Right lung (tissue), 10 donors: ENCODE measurements at places on chromosomes 1 and 21. TPM values are rescaled to one million over a fixed set of nuclear protein-coding genes. Genes with fewer than 3 reads are reported as not detected.

SPRR1B gene
- not detected for polyA plus RNA-seq

MYOG gene
- not detected for polyA plus RNA-seq

ZNF593OS gene
- 1.0 TPM for polyA plus RNA-seq

FRRS1 gene
- 10.7 TPM for polyA plus RNA-seq

SH2D5 gene
- 0.10 TPM for polyA plus RNA-seq

- no peak for DNase-seq
Observed at GRCh38 chr21:36330904-36331303, 10.9 kb downstream of the MORC3 start.

- DNase-seq = no peak
Observed at GRCh38 chr1:232983817-232984567, 33.6 kb downstream of the NTPCR start.

DNA sequence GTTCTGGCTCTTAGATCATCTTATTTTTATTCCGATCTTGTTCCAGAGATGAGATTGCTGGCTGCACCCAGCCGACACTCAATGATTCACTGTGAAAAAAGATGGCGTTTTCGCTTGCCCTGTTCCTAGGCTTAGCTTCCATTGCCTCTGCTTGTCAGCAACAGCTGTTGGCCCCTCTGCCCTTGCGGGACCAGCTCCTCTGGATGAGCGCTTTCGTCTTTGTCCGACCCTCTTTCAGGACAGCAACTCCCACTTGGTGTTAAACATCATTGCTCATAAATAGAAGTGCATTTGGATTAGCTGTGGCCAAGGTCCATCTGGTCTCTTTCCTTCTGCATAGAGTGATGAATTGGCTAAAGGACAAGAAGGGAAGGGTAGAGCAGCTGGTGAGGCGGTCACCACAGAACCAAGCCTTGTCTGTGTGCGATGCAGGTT is 43.5 kb upstream of the SCCPDH start:
- DNase-seq = no peak

GRCh38 chr1:175183586-175183985 is 9.0 kb downstream of the KIAA0040 start:
- DNase-seq = no peak

JAM2 gene
- polyA plus RNA-seq = 33.5 TPM

GRCh38 chr1:232018231-232019025 is 391.8 kb downstream of the DISC1 start:
- no peak for DNase-seq

GRCh38 chr1:15963968-15964648 is 11.8 kb downstream of the ZBTB17 start:
- no peak for DNase-seq

DNA sequence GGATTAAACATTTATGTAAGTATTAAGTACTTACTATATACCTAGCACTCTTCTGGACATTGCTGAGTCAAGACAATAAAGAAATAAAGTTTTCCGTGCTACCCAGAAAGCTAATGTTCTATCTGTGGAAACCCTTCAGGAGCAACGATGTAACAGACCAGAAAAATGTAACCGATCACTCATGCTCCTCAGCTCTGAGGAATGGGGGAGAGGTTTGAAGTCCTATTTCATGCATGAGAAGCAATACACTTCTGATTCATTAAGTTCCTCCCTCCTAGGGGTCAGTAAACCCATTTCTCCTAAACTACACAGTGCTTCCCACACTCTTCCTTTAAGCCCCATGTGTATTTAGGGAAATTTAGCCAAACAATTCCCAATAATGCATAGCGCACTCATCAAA is 25.6 kb upstream of the KAZN start:
- DNase-seq = no peak

- peak; percentile 62 for DNase-seq
Observed at GRCh38 chr1:199684686-199685273, 342.7 kb upstream of the NR5A2 start.

- no peak for DNase-seq
Observed at GRCh38 chr1:44103270-44104131, 15.1 kb upstream of the KLF17 start.

SPRR3 gene
- polyA plus RNA-seq = not detected

DNA sequence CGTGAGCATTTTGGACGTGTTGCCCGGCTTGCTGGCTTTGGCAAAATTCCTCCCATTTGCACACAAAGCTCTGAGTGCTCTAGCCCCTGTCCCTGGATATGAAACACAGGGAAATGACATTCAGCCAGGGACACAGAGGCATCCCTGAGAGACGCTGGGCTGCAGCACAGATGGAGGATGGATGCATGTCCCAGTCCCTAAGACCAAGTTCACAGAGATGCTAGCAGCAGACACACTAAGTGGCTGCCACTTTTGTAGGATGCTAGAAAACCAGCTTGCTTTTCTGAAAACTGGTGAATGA is 12.5 kb downstream of the ACTRT2 start:
- DNase-seq = no peak

DNA sequence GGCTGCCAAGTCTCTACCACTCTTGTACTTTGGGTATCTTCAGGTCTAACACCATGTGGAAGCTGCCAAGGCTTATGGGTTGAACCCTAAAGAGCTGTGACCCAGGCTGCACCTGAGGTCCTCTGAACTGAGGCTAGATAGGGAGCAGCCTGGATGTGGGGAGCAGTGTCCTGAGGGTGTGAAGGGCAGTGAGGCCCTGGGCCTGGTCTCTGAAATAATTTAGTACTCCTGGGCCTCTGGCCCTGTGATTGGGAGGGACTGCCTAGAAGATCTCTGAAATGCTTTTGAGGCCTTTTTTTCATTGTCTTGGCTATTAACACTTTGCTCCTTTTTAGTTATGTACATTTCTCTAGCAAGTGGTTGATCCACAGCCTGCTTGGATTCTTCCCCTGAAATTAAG is 847.2 kb upstream of the B3GALT2 start:
- DNase-seq = no peak

TGFB2 gene
- polyA plus RNA-seq = 144 TPM

GRCh38 chr1:205199090-205199930 is 12.2 kb downstream of the DSTYK start:
- no peak for DNase-seq

DNA sequence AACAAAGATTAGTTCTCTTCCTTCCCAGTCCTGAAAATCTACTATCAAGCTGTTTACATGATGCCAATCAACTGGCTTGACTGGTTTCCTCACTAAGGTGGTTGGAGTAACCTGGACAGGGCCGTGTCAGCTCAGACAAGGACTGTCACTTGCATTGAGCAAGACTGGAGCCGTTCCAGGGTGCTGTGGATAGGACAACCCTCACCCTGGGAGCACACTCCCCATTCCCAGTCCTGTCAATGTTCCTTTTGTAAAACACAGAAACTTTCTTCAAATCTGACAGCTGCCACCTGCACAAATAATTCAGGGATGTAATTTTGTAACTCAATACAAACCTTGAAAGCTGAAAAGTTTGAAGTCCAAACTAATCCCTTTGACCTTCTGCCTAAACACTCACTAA is 31.4 kb downstream of the PLPP3 start:
- no peak for DNase-seq

- DNase-seq = no peak
Observed at GRCh38 chr1:21820597-21821232, 8.7 kb downstream of the LDLRAD2 start.
